ENCODE measurements at places on chromosomes 7 and 10.

- DNase-seq, result no peak
Measured at GRCh38 chr10:132563485-132564248, 26.1 kb downstream of the INPP5A start.

DNA sequence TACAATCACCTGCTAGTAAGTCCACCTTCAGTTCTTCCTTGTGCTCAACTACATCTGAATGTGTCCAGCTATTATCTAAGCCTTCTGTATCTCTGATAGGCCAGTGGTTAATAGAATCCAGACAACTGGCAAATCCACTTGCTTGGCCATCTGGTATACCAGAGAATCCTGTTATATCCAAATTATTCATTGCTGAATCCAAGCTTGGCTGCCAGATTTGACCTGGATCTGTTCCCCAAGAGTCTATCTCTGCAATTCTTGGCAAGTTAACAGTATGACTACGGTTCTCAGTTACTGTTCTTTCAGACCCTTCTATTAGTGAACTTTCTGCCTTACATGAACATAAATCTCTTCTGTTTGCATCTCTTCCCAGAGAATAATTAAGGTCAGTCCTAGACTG, 154.6 kb upstream of the TARP start:
- DNase-seq, result no peak

DNA sequence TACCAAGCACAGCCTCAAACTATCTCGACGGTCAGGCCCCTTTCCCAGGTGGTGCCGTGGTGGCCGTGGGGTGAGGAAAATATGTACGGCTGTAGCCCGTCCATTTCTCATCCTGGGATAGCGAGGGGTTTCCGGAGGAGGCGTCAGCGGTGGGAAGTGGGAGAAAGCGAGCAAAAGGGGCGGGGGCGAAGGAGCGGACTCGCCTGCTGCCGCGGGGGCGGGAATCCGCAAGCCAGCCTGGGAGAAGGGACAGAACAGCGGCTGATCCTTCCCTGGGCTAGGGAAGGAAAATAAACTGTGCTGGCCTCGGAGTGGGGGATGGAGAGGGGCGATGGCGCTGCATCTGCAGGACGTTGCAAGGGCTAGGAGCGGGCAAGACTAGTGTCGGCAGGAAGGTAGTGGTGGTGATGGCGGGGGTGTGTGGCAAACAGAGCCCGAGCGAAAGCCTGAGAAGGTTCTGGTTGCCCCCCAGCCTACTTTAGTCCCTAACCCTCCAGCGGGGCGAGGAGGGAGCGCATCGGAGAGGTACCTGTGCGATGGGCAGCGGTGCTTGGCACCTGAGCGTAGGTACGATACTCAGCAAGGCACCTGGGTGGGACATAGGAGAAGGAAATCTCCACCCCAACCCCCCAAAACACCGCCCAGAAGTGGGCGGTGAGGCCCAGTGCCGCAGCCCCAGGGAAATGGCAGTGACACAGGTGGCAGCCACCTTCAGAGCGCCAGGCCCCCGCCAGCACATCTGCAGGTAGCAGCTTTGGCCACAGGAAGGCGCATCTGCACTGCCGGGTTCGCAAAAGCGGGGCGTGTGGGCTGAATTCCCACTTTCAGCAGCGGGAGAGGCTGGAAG, 49.9 kb upstream of the STEAP1B start:
- no peak for DNase-seq

GRCh38 chr7:40979296-40979695, 723.6 kb downstream of the INHBA start:
- DNase-seq, result no peak

GRCh38 chr7:142668495-142668894, 80.8 kb upstream of the PRSS1 start:
- DNase-seq, result no peak

DNA sequence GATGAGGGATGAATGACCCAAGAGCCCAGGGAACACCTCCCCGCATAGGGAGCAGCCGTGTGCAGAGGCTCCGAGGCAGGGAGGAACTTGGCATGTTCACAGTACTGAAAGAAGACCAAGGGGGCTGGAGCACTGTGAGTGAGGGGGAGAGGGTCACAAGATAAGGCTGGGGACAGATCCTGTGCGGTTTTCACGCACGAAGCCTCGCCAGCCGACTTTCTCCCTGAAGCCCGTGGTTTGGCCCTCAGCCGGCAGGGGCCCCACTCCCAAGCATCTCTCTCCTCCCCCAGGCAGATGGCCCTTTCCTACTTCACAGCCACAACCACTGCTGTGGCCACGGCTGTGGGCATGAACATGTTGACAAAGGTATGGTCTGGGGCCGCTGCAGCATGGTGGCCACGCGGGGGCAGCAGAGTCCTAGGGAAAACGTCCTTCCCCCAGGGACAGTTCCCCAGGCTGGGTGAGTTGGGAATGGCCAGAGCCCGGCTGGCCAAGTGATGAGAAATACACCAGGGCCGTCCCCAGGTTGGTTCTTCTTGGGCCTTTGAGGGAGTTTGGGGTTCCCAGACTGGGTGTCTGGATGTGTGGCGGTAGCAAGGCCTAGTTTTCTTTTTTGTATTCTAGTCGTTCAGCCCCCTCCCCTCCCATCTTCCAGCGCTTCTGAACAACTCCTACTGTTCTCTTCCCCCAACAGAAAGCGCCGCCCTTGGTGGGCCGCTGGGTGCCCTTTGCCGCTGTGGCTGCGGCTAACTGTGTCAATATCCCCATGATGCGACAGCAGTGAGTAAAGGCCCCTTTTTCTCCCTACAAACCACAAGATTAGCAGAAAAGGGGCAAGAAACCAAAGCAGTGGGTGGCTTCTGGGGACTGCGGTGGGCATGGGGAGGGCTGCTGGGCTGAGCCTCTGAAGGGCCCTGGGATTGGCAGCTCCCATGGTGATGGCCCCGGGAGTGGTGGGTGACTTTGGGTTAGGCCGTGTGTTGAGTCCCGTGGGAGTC, 14.4 kb upstream of the WBP1L start:
- peak; percentile 84 for DNase-seq

GRCh38 chr7:155653803-155654202, 9.3 kb downstream of the RBM33 start:
- DNase-seq, result no peak

DNA sequence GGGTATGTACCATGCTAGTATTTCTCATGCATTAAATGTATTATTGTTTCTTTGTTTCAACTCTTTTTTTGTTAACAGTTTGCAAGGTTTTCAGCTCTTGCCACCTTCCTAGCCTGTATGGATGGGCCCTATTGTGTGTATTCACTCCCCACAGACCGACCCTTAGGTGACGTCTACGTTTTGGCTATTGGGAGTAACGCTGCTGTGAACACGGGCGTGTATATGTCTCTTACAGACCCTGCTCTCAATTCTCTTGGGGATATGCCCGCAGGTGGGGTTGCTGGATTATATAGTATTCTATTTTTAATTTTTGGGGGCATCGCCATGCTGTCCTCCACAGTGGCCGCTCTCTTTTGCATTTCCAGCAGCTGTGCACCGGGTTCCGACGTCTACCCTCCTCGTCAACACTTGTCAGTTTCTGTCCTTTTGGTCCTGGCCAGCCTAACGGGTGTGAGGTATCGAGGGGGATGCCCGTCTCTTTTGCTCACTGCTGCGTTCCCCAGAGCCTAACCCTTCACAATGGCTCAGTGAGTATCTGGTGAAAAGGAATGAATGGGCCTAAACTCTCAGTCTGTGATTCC, 64.1 kb upstream of the GNA12 start:
- no peak for DNase-seq

DNA sequence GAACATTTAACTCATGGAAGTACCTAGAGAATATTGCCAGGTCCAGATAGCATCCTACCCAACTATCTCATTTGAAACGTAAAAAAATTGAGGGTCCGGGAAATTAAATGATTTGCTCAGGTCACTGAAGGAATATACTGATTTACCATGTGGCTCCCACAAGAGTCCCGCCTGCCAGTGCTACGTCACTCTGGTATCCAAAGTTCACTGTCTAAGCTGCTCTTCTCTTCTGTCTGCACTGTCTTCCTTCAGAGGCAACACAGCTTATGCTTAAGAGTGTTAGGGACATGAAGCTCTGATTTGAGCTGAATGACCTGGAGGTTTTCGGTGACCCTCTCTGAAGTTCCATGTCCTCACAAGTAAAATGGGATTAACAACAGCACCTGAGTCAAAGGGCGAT, 114.6 kb downstream of the PDE1C start:
- no peak for DNase-seq

GRCh38 chr7:114531326-114531725, 116.7 kb downstream of the FOXP2 start:
- DNase-seq, result no peak

DNA sequence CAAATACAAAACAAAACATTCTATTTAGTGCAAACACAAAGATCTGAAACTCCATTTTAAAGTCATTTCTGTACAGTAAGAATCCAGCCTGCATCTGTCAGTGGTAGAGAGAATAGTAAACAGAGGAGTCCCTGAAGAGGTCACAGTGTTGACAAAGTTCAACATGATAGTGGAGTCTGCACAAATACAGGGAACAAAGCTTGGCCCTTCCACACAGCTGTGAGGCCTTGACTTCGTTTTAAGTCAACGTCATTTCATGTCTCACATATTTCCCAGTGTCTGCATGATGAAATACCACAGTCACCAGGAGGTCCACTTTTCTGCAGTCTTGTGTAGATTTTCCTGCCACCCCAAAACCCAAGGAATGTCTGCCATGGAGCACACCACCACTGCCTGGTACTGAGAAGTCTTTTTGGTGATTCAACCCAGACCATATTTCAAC, 33.0 kb downstream of the CYP26A1 start:
- DNase-seq, result no peak

DNA sequence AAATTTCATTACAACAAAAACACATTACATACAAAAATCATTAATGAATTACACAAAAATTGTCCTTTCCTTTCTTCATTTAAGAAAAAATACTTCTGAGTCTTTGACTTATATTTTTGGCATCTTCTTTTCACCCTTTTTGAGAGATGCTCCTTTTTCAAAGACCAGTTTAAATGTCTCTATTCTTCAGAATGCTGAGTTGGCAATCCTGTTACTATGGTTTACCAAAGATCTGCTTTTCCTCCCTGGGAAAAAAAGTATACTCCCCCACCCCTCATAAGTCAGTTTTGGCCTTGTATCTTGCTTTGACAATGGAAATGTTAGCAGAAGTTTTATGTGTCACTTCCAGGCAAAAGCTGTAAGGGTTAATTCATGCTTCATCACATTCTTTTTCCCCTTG, 198.4 kb upstream of the GRM3 start:
- DNase-seq, result no peak

DNA sequence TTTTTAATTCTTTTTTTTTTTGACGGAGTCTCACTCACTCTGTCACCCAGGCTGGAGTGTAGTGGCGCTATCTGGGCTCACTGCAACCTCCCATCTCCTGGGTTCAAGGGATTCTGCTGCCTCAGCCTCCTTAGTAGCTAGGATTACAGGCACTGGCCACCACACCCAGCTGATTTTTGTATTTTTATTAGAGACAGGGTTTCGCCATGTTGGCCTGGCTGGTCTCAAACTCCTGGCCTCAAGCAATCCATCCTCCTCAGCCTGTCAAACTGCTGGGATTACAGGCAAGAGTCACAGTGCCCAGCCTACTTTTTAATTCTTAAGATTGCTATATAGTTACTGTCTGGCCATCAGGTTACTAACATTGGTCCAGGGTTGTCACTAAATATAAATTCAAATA, 59.6 kb downstream of the ZNF277 start:
- DNase-seq, result no peak

GRCh38 chr10:32923849-32924248, 34.2 kb downstream of the ITGB1 start:
- no peak for DNase-seq

DNA sequence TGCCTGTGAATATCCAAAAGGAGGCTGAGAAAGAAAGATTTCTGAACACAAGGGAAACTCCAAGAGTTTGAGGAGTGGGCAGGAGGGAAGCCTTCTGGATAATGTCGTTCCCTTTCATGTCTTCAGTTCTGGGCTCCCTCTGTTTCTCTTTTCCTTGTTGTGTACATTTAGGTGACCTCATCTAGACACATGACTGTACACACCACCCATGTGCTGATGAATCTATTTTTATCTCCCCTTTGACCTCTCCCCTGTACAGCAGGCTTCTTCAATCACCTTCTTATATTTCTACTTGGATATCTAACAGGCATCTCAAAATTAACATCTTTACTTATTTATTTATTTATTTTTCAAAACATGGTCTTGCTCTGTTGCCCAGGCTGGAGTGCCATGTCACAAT, 363.1 kb downstream of the GATA3 start:
- DNase-seq, result no peak

GRCh38 chr7:32470871-32471270, 19.3 kb downstream of the LSM5 start:
- no peak for DNase-seq

DNA sequence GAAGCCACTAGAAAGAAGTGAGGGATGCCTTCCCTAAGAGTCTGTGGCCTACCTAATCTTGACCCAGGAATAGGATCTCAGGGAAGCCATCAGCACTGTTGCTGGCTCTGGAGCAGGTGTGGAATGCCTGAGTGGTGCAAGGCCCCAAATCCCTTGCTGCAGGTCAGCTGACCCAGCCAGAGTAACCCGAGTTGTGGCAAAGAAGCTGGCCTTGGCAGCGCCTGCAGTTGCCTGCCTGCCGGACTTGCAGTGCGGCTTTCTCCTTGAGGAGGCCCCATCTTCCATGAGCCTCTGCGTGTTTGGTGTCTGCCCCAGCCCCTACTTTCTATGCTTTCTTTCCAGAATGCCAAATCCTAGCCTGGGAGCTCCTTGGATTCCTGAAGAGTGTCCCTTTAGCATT, 5.8 kb downstream of the KIAA1217 start:
- no peak for DNase-seq

DNA sequence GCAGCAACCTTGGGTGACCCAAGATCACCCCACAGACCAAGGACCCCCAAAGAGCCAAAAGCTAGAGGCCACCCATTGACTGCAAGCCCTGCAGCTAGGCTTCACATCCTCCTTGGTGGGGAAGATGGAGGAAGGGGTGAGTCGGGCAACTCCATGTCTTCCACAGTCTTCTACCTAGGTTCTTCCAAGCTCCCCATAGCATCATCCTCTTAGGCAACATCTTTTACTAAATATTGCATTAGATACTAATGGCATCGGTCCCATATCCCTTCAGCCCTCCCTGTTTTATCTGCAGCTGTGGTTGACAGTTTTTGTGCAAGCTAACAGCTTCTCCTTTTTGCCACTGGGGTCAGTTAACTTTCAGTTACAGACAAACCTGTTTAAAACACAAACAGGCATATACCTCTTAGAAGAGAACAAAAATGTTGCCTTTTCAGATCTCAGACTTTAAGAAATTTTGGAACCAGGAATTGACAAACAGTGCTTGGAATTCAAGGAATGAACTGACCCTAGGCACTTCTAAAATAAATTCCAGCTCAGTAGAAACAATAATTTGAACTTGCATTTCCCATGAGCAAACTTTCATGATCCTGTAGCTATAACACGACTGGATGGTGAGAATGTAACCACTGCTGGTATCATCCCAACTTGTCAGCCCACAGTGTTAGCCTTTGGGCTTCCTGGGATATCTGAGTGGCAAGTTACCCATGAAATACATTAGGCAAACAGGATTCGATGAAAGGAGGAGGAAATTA, 33.9 kb upstream of the MSMB start:
- no peak for DNase-seq

- DNase-seq, result no peak
Measured at GRCh38 chr10:75417522-75417927, 13.9 kb upstream of the LRMDA start.

- DNase-seq, result no peak
Measured at GRCh38 chr7:135291809-135292253, 58.2 kb downstream of the STRA8 start.

All from amygdala (tissue), 56 donors.